ENCODE measurements at places on chromosomes 1 and 21.

DNA sequence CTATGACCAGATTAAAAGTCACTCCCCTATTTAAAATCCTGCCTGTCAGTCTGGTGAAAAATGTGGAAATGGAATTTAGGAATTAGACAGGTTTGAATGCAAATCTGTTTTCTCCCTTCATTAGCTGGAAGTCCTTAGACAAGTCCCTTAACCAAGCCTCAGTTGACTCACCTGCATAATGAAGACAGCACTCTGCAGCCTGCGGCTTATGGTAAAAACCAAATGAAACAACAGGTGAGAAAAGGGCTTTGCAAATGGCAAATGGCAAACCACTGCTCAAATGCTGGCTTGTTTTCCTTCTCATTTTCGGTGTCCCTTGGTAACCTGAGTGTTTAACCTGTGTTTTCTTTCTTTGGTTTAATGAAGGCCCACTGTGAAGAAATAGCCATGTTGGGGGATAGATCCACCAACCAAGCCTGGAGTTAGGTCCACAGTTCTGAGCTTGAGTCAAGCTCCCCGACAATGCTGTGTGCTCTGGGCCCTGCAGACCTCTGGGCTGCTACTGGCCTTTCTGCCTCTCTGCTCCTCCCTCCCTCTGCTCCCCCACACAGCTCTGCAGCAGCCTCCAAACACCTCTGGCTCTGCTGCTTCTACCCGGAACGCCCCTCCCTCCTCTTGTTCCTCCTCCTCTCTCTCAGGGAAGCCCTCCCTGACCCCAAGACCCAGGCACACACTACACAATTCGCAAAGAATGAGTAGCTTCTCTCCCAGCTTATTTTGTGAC, 641.8 kb downstream of the MATN1 start:
- DNase-seq: no peak

DNA sequence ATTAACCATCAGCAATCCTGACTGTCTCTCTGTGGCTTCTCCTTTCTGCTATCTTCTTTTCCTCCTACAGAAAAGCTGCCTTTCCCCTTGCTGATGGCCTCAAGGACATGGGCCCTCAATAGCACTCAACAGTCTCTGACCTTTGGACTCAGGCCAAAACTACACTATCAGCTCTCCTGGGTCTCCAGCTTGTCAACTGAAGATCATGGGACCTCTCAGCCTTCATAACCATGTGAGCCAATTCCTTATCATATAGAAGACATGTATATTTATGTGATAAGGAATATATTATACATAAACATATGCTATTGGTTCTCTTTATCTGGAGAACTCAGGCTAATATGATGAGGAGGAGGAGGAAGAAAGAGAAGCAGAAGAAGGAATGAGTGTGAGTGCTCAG, 91.8 kb upstream of the GJB5 start:
- DNase-seq: no peak

GRCh38 chr1:31548907-31549808, 27.2 kb upstream of the TINAGL1 start:
- DNase-seq: peak; percentile 90

DNA sequence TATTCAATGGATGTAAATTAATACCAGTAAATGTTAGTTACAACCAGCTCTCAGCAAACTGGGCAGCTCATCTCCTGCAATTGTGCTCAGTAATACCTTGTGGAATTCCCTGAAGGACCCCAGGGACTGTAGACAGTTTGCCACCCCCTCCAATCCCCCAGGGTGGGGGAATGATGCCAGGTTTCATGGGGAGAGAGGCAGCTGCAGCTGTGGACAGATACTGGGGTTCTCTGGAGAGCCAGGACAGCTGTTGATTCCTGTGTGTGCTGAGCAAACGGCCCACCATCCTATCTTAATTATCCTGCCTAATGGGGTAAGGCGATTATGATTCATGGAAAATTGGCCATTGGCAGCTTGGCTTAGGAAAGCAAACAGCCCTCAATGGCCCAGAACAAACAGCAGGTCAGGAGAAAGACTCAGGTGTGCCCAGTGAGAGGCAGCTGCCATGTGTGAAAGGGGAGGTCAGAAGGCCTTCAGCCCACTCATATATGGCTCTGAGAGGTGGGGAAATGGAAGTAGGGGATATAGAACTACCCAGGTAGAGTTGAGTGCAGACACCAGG, 148.9 kb upstream of the CTTNBP2NL start:
- no peak for DNase-seq

- DNase-seq: no peak
Observed at GRCh38 chr1:230763927-230764591, 16.9 kb downstream of the CAPN9 start.

- DNase-seq: no peak
Observed at GRCh38 chr1:51009381-51009780, 39.3 kb downstream of the CDKN2C start.

DNA sequence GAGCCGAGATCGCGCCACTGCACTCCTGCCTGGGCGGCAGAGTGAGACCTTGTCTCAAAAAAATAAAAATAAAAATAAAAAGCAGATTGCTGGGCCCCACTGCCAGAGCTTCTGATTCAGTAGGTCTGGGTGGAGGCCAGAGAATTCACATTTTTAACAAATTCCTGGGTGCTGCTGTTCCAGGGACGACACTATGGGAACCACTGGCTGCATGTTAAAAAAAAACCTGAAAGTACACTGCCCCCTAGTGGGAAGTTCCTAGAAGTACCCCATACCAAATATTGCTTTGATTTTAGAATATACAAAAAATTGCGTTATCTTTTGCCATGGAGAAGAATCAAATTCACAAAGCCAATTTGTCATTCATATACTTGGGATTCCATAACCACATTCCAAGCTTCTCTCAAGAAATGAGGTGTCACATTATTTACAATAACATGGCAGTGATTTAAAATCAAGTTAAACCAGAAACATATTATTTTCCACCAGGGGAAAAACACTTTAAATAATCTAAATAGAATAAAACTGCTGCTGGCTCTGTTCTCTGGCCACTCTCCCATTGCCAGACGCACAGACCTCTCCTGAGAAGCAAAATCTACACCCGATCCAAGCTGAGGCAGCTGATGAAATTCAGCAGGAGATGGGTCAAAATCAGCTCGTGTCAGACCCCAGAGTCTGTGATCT, 27.4 kb downstream of the SYF2 start:
- DNase-seq: peak; percentile 72

DNA sequence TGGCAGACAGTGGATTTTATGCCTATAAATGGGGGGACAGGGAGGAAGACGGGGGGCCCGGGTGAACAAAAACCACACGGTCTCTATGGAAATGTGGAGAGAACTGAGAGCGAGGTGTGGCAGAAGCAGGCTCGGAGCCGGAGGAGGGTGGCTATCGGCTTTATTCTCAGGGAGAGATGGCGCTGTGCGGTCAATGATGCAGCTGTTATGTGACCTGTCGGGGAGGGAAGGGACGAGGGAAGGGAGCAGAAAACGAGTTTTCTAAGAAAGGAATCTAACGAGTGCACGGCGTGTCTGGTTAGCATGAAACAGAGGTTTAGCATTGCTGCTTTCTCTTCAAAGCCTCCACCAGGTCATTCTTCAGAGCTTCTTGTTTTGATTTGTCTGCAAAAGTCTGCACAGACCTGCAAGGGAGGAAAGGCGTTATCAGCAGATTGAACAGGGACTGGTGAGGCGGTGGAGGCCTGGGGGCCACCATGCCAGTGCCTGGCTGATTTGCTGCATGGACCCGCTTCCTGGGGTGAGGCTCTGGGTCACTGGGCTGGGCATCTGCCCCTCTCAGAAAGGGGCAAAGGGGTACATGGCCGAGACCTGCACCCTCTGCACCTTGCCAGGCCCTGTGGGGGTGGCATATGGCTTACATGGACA, 27.2 kb downstream of the SLC66A1 start:
- no peak for DNase-seq

DNA sequence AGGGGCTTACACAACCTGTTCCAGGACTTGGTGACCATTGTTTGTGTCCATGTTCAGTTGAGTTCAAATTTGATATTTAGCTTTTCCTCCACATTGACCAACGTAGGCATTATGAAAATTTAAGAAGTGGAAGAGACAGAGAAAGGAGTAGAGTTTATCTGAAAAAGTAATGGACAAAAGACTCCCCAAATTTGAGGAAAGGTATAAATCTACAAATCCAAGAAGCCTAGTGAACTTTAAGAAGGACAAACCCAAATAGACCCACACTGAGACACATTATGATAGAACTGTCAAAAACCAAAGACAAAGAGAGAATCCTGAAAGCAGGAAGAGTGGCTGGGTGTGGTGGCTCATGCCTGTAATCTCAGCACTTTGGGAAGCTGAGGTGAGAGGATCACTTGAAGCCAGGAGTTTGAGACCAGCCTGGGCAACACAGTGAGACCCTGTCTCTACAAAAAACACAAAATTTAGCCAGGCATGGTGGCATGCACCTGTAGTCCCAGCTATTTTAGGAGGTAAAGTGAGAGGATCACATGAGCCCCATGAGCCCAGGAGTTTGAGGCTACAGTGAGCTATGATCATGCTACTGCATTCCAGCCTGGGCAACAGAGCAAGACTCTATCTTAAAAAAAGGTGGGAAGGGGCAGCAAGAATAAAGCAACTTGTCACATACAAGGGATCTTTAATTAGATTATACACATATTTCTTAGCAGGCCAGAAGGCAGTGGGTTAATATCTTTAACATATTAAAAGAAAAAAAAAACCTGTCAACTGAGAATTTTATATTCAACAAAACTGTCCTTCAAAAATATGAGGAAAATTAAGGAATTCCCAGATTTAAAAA, 41.0 kb upstream of the ERO1B start:
- no peak for DNase-seq

DNA sequence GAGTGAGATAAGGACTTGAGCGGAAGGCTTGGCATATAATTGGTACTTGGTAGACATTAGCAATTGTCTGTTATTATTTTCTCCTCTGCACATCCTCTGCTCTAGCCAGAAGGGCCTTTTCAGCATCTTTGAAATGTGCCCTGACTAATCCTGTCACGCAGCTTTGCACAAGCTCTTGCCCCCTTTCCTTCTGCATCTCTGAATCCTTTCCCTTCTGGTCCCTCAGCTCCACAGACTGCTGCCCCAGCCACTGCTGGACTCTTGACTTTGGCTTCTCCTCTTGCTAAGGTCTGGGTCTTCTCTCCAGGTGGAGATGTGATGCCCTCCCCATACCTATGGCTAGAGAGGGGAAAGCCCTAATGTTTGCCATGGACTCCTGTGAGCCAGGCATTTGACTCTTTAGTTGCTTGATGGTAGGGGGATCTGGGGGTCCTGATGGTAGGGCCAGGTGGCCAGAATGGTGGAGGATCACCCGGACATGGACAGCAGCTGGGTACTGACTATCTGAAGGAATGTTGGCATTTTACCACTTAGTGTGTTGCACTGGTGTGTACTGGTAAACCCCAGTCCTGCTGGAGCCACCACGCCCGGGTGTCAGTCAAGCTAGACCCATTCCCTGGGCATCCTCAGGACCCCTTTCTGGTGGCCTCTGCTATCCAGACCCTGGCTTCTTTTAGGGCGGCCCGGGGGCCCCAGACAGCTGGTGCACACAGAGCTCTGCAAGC, 4.4 kb downstream of the HPCA start:
- DNase-seq: no peak

DNA sequence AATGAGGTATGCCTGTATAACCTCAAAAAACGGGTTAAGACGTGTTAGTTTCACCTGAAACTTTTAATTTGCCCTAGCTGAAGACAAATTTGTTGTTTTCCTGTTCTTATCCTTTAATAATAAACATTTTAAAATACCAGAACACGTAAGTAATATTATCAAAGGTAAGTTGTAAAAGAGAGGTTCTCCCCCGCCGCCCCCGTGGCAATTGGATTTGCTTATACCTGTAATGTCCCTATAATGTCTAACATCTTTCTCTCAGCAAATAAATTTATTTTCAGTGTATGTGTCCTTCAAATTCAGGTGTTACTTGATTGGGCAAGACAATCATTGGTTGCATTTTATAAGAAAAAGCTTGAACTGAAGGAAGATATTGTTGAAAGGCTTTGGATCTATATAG, 5.9 kb downstream of the URB2 start:
- no peak for DNase-seq

- DNase-seq: no peak
Observed at GRCh38 chr21:14616380-14617039, 70.4 kb upstream of the SAMSN1 start.

- no peak for DNase-seq
Observed at GRCh38 chr21:45160198-45160597, 85.8 kb downstream of the ADARB1 start.

DNA sequence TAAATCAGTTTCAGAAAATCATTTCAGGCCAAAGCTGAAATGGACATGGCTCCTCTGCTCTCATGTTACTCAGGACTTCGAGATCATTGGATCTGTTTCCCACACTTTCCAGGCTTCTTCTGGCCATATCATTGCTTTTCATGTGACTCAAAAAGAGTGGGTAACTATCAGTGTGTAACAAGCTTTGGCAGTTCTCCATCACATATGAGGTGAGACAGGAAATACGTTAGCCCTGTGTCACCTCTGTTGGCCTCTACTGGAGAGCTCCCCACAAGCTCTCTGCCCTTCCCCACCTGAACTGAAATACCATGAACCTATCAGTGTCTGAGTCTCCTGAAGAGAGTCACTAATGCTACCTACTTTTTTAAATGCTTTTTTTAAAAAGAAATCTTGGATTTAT, 128.2 kb downstream of the LBR start:
- DNase-seq: no peak

- DNase-seq: no peak
Observed at GRCh38 chr1:200354243-200354642, 55.6 kb downstream of the ZNF281 start.

DNA sequence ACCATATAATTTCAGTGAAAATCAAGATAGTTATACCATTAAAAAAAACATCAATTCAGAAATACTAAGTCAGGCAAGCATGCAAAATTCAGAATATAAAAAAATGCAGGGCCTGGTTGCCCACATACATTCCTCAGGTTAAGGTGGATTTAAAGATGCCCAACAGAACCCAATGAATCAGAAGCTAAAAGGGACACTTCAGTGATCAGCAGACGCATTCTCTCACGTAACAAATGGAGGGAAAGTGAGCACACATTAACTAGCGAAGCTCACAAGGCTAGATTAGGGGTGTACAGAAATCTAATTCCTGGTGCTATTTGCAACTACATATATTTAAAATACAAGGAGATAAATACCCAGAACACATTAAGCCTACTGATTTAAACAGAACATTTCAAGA, 17.5 kb downstream of the TOMM20 start:
- DNase-seq: no peak

DNA sequence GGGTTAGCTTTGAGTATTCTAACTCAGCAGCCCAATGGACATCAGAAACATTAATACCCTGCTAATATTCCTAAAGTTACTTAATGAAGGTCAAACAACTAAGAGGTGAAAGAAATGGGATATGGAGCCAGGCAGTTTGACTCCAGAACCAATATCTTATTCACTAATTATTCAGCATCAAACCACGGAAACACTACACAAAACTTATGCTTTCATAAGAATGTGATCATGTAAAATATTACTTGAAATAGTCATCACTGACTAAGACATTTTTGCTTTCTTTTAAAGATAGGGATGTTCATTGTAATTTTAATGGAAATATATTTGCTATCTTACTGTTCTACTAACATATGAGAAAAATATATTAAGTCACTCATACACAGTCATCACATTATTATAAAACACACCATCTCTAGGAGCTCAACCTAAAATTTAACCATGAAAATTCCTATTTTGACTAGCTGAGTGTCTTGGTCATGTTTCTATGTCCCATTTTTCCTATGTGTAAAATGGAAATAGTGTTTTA, 240.9 kb downstream of the KCTD3 start:
- DNase-seq: no peak

Data from AG20443 (cell line).